ENCODE measurements at places on chromosomes 4 and X. TPM values are rescaled to one million over a fixed set of nuclear protein-coding genes. Genes with fewer than 3 reads are reported as not detected.

KCNE5 gene
- total RNA-seq, result 0.34 TPM

PNMA6F gene
- total RNA-seq, result not detected

CLIC2 gene
- total RNA-seq, result 0.73 TPM

TMEM150C gene
- not detected for total RNA-seq
